Breast epithelium (tissue), 4 donors: ENCODE measurements at places on chromosomes 3 and 15. TPM values are rescaled to one million over a fixed set of nuclear protein-coding genes. Genes with fewer than 3 reads are reported as not detected.

Gene TEX9
- 32.1 TPM for total RNA-seq

DNA sequence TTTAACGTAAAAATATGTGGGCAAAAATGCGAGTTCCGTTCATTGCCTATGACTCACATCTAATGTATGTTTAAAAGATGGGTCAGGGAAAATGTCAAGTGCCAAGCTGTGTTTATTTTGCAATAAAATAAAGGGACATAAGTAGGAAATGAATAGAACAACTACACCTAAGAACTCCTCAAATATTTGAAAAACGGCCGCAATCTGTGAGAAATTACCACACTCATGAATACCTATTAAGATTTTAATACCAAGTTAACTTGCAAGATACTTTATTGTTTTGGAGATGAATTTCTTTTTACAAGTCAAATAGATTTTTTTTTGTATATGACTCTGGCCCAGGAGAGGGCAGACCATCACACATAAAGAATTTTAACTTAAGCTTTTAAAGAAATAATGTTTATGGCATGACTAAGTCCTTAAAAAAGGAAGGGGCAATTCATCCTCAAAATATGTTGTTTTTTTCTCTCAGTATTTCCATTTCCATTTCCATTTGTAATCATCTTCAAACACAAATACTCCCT is 152.7 kb downstream of the SUCNR1 start:
- H3K27ac ChIP-seq: no peak overlapping the region
- DNase-seq: no peak
- no peaks in the 10 kb centered on the region for H3K27me3 ChIP-seq
- H3K4me1 ChIP-seq: no peaks in the 10 kb centered on the region
- no peak overlapping the region for H3K4me3 ChIP-seq

DNA sequence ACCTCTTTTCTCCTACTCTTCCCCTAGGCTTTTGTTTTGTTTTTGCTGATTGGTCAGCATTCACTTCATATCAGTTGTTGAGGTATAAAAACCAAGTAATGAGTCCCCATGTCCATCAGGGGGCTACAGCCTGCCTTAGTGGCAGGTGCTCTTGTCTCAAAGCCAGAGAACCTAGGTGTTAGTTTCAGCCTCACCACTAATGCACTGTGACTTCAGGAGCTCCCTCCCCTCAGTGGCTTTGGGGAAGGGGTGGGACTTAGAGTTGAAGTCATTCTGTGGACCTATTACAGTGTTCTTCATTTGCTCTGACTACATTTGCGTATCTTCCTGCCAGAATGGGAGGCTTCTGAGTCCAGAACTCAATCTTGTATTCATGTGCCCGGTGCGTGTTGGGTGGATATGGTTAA is 41.6 kb downstream of the NR2C2 start:
- H3K27me3 ChIP-seq: no peaks in the 10 kb centered on the region
- H3K4me1 ChIP-seq: peaks cover 12% of the 10 kb centered on the region
- H3K36me3 ChIP-seq: no peaks in the 10 kb centered on the region
- H3K4me3 ChIP-seq: no peak overlapping the region

- H3K36me3 ChIP-seq: no peaks in the 10 kb centered on the region
- H3K27me3 ChIP-seq: no peaks in the 10 kb centered on the region
- no peak for DNase-seq
Observed at GRCh38 chr15:91329914-91330313, 229.9 kb downstream of the SV2B start.

DNA sequence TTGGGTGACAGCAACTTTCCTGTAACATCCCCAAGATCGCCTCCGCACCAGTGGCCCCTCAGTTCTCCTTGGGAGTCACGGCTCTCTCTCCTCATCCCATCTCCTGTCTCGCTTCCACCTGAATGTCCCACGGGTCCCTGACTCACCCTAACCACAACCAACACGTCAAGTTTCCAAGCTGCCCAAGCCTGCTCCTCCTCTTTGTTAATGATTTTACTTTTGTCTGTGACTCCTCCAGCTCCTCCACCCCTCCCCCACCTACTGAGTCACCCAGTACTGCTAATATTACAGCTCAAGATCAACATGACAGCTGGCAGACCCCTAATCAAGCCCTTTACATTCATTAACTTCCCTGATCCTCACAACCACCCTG is 39.3 kb downstream of the BDH1 start:
- H3K27me3 ChIP-seq: no peaks in the 10 kb centered on the region
- DNase-seq: peak; percentile 75
- H3K4me3 ChIP-seq: no peak overlapping the region
- no peaks in the 10 kb centered on the region for H3K4me1 ChIP-seq
